ENCODE measurements at places on chromosomes 1 and 21.

GRCh38 chr1:19338323-19338762 is 26.2 kb downstream of the SLC66A1 start:
- no peak for DNase-seq

DNA sequence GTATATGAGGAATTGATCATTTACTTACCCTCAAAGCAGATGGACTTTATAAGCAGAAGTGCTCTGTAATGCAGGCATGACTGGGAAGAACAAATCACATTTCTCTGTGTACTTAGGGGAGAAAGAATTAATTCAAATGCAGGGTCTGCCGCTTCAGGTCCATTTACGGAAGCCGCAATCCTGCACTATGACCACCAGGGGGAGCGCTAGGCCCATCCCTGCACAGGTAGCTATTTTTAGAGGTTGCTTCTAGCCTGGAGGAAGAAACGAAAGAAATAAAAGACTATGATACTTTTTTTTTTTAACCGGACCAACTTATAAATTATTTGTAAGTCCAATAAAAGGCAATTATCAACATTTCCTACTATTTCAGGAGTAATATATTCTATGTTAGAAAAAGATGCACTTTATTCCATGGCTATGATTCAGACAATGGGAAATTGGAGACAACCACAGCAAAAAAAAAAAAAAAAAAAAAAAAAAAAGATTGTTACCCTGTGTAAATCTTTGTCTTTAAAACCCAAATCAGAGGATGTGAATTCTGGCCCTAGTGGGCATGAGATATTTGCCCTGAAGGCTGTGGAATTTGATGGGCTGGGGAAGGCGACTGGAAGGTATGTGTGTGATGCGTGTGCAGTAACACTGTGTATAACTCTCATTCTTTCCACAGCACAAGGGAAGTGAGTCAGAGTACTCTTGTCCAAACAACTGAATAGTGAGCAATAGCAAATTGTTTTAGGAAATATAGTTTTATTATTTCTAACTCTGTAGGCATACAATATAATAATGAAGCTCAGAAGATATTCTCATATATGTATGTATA is 12.9 kb upstream of the FYB2 start:
- peak; percentile 50 for DNase-seq

DNA sequence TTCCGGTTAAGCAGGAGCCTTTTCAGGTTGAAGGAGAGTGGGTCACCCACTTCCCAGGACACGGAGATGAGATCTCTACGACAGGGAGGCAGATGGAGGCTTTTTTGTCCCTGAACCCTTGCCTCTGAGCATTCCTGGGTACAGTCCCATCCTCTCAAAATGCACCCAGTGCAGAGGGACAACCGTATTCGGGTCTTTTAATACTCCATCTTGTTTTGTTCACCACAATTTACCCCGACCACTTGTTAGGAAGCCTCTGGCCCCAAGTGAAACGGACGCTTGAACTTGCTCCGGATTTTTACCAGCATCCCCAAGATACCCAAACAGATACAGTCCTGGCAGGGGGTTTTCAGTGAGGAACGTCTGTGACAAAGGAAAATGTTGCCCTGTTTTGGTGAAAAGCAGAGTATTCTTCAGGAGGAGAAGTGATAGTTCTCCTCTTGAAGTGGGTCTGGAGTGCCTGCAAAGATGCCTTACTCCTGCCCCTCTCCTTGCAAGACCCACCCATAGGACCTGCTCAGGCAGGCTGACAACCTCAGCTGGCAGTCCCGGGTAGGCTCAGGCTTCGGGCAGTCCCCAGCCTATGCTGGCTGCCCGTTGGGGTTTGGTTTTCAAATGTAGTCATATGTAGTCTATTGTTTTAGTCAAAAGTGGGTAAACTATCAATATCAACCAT is 669 bp upstream of the ARL8A start:
- DNase-seq = no peak

- DNase-seq = no peak
These were observed 668.2 kb downstream of the KIF26B start for GRCh38 chr1:245822996-245823395.

DNA sequence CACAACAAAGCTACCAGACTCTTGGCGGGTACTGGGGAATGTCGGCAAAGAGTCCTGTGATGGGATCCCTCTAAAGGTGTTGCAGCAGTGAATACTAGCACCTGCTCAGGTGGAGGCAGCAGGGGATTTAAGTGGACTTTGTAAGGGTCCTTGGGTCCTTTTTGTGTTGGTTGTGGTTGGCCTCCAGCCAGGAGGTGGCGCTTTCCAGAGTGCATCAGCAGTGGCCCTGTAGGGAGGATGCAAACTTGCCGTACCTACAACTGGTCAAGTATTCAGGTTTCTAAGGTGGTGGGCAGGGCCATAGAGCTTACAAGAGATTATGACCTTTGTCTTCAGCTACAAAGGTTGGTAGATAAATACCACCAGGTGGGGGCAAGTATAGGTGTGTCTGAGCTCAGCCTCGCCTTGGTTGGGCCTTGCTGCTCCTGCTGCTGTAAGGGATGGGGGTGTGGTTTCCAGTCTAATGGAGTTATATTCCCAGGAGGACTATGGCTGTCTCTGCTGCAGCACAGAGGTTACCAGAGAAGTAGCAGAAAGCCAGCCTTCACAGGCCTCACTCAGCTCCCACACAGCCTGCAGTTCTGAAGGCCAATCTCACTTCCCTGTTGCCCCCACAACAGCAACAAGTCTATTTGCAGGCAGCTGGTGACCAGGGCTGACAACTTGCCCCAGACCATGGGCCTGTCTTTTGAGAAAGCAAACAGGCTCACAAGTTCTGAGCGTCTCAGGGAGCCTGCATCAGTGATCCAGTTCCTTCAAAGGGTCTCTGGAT is 7.3 kb downstream of the OR2M5 start:
- DNase-seq = no peak

GRCh38 chr1:82227306-82228095 is 426.8 kb downstream of the ADGRL2 start:
- no peak for DNase-seq

- peak; percentile 51 for DNase-seq
These were observed 9.9 kb downstream of the TGFBR3 start for GRCh38 chr1:91876040-91876470.

- DNase-seq = no peak
These were observed 157.0 kb downstream of the RERE start for GRCh38 chr1:8660411-8660828.

DNA sequence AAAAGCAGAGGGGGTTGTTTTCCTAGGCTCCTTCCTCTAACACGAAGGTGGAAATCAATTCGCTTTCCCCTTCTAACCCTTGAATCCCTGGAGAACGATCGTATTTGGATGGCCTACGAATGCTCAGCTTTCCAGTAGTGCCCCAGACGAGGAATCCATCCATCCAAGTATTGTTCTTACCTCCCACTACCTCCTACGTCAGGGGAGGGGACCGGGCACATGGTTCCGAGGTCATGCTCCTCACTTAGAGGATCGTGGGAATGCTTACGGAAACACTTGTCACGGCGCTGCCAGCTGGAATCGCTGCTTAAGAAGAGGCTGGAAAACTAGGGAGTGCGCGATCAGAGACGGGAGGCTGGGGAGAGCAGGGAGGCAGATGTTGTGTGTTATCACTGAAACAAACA is 47.4 kb downstream of the CAPZB start:
- no peak for DNase-seq

DNA sequence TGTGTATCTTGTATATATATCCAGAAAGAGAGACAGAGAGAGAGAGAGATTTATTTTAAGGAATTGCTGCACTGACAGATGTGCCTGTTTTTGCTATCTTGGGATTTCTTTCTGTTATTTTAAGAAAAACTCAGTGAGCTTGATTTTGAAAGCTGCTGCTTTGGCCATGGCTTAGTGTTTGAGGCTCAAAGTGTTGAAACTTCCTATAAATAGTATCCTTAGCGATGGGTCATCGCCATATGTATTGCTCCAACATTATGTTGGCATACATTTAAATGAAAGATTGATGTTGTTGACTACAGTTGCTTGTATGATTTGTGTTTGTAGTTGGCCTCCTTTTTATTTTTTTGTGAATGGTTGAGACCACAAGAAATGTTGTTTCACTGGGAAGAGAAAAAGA is 29.0 kb upstream of the NTPCR start:
- no peak for DNase-seq

DNA sequence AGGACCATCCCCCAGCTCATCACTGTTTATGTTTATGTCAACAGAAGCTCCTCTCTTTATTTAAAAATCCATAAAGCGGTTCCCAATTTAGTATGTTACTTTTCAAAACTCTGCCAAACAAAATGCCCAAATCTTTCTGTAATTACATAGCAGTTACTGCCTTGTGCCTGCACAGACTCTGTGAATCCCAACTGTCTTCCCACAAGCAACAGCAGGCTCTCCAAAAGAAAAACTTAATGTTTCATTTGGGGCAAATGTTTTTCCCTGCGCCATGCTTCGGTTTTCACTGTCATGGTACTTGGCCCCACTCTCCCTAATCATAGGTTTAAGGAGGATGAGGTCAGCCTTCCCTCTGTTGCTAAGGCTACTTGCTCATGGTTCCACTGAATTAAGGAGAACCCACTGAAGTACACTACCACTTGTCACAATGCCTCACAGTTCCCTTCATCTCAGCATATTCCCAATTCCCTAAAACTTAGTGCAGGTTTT is 4.6 kb downstream of the COLGALT2 start:
- no peak for DNase-seq

DNA sequence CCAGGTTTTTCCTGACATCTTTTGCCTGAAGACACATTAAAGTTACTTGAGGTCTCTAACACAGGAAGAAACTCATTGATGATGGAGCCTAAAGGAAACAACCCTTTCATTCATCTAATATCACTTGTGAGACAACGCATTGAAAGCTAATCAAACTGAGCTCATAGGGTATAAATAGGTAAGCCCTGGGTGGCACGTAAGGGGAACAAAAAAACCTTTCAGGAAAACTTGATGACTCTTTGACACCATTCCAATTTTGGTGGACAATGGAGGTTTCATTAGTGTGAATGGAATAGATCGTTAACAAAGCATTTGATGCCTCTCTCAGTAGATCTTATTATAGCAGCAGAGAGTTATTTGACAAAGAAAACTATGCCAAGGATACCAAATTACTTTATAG is 80.7 kb upstream of the DUSP10 start:
- no peak for DNase-seq

DNA sequence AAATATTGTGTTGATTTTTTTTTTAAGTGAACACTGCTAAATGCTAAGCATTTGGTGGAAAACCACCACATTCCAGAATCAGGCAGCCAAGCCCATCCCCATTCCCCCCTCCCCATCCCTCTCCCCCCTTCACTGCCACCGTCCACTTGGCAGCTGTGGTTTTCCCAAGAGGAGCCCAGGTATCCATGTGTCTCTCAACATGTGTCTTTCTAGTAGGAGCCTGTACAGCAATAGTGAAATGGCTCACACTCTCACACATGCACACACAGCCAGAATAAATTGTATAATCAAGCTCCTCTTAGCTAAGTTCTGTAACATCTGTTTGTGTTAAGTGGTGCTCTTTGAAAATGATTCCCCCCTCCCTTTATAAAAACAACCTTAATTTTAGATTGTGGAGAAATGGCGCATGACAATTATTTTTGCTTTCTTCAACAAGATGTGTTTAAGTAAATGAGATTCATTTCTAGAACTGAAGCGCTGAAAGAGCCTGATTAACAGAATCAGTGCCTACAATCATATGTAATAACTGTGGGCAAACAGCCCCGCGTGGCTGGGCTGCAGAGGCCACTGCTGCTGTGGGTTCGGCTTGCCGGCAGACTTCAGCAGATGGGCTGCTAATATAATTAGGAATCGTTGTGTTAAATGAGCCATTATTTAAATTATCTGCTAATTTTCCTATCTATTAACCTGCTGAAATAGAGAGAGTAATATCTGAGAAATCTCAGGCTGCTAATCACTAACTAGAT is 43.3 kb downstream of the BACE2 start:
- DNase-seq = no peak

- DNase-seq = no peak
These were observed 47.6 kb downstream of the RPL5 start for GRCh38 chr1:92879316-92879968.

All from stimulated activated CD8-positive, alpha-beta memory T cell treated with anti-CD3 and anti-CD28 coated beads, Interleukin-2, amount 100 ng/mL, for 48 hours (primary cell).